Activated CD8-positive, alpha-beta memory T cell treated with anti-CD3 and anti-CD28 coated beads for 24 hours (primary cell): ENCODE measurements at places on chromosomes 12 and 14.

DNA sequence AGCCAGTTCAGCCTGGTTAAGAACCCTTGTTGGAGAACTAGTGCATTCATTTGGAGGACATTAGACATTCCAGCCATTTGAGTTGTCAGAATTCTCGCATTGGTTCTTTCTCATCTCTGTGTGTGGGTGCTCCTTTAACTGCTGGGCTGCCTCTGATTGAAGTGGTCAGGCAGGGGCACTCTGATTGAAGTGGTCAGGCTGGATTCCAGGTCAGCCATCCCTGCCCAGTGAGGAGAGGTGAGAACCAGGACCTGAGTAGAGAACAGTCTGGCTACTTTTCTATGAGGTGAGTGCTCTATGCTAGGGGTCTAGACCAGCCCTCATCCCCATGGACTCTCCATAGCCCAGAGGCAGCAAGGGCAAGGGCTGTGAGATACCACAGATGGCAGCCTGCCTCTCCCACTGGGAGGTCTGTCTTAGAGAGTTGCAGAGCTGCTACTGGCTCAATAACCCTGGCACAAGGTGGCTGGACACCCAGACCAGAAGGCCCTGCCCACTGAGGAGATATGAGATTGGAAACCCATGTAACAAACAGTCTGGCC lies 691.6 kb downstream of the TMTC2 start:
- DNase-seq: no peak

DNA sequence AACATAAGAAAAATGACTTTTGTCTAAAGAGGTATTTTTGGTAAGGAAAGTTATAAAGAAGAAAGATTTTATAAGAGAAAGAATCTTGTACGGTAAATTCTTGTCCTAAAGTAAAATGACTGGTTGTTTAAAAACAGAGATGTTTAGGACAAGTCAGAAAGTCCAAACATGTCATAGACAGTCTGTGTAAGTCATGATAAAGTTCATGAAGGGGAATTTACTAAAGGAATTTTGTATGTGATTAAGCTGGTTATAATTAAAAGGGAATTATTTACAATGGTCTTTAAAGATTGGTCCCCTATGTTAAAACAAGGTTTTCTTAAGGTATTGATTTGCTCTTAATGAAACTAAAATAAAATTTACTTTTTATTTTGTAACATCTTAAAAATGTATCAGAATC lies 269.4 kb upstream of the CCDC196 start:
- DNase-seq: no peak

- no peak for DNase-seq
Observed at GRCh38 chr14:35740215-35740614, 68.9 kb downstream of the RALGAPA1 start.

GRCh38 chr12:3647504-3647903 lies 105.4 kb downstream of the CRACR2A start:
- DNase-seq: no peak

DNA sequence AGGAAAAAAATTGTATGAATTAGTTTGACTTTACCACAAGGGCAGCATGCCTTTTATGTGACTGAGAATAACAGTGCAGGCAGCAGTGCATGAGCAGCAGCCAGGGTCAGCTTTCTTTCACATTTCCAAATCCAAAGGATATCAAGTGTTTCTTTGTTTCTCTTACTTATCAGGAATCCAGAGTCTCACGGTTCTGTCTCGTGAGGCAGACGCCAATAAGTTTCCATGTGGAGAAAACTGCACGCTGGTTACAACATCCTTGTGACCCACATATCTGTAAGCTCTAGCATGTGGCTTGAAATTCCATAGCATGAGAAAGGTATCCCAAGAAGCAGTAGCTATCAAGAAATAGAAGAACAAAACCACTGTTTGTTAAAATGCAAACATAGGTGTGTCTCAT lies 27.6 kb downstream of the GALNT4 start:
- DNase-seq: no peak

GRCh38 chr14:55370883-55371455 lies 40.7 kb downstream of the ATG14 start:
- no peak for DNase-seq
